EL (cell line): ENCODE measurements at places on chromosomes 11 and 22.

DNA sequence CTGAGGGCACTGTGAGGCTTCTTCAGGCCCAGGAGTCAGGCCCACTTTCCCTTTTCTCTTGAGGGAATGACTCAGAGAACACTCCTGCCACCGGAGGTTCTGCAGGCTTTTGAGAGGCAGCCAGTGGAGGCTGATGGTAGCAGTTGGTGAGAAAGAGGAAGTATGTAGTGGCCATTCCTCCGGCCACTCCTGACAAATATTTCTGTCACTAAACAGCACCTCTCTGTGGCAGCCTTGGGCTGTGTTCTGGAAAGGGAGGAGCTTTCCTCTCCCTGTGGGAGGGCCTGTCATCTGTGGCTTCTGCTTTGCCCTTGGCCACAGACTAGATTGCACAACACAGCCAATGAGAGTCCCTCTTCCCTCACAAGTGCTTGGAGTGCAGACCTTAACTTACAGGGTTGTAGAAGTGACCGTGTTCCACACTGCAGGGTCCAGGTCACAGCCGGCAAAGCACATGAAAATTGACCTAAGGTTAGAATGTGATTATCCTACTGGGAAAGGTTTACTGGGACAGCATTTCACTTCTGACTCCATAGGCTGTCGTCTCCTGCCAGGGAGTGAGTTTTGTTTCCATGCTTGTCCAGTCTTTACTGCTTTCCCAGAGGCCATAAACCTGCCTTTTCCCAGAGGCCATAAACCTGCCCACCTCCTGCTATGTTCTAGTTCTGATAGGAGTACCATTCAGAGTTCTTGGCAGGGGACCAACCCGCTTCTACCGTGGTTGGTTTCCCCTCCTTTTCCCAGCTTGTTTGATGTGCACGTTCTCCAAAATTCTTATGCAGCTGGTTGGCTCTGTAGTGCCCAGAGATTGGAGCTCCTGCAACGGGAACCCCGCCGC lies 33.3 kb downstream of the MARK2 start:
- DNase-seq, result peak; percentile 98

GRCh38 chr11:60633645-60634044 lies 65.8 kb upstream of the MS4A8 start:
- no peak for DNase-seq

DNA sequence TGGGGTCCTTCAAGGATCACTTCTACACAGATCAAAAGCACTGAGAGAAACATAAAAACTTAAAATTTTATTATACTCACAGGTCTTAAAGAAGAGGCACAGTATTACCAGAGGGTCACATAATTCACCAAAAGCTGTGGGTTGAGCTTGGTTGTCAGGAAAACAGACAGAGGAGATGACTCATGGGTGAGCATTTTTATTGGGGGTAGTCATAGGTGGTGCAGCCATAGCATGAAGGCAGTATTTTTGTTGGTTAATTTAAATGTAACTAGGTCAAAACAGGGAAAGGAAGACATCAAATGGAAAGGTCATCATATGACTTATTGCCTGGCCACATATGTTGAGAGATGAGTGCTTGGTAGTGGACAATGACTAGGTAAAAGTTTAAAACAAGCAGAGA lies 24.2 kb downstream of the OR5B17 start:
- peak; percentile 94 for DNase-seq

- DNase-seq, result no peak
Observed at GRCh38 chr11:113831314-113831713, 44.1 kb downstream of the USP28 start.

GRCh38 chr11:2097356-2097997 lies 41.7 kb downstream of the IGF2 start:
- DNase-seq, result peak; percentile 93

- no peak for DNase-seq
Observed at GRCh38 chr11:43914466-43914865, 28.0 kb upstream of the C11orf96 start.

- no peak for DNase-seq
Observed at GRCh38 chr11:57421805-57422204, 5.1 kb downstream of the SLC43A3 start.

DNA sequence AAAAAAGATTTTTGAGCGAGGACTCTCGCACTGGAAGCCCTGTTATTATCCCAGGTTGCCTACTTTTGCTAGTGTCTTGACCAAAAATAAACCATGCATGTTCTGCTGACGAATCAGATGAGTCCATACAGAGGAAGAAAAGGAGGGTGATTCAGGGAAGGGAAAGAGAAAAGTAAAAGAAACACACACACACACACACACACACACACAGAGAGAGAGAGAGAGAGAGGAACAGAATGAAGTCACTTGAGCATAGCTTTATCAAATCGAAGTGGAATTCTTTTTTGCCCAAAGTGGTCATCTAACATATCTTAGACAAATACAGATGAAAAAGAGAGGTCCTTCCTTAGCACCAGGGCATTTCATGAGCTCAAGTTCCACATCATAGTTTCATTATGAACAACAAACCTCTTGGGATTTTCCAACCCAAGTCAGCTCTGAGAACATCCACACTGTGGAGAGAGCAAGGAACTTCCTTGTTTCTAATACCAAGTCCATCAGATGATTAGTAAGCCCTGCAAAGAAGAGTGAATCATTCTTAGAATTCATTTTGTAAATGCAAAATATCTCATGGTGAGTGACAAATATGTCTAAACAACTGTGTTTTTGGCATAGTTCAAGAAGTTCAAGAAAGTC lies 7.7 kb upstream of the MMP12 start:
- peak; percentile 60 for DNase-seq

- DNase-seq, result no peak
Observed at GRCh38 chr11:78205691-78206090, 17.0 kb downstream of the USP35 start.

DNA sequence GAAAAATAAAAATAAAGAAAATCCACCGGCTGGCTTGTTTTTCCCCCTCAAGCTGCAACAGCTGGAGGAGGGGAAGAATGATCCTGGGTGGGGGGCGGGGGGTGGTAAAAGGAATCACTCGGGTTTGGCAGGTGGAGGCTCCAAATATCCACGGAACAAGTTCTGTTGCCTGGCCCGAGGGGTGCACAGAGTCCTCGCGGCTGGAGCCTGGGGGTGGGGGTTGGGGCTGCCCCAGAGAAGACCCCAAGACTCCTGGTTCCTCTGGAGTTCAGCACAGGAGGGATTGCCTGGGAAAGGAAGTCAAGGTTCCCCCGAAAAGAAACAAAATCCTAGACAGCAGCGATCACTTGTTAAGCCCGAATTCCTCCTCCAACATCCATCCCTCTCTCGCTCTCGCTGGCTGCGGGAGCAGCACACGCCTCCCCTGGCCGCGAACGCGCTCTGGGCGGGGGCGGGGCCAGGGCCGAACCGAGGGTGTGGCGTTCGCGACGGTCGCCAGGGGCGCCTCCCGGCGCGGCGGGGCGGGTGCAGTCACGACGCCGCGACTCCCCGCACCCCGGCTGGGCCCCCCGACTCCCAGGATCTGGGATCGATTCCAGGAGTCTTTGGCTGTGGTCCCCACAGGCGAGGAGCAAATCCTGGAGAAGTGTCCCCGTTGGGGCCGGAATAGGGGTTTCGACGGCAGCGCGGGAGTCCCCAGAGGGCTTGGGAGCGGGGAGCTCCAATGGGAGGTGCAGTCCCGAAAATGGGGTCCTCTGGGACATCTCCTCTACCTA lies at the start of gene KCNA4:
KCNA4 (minus strand) TSS at position 443 of the 776 bp plus-strand sequence. CDS start 4,352 bp downstream, outside the sequence.
- DNase-seq, result no peak

DNA sequence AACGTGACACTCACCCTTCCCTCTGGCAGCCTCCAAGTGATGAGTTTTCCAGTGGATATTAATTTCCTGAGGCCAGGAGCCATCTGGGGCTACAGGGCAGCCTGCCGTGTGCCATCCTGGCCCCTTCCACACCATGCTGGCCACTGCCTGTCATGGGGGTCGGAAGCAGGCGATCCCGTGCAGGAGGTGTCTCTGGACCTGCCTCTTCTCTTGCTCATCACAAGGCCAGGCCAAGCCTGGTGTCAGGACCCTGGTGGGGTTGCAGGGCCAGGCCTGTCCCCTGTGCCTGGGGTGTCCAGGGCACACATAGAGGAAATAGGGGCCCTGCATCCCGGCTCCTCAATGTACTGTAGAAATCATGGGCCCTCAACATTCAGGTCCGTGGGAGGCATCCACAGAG lies 3.6 kb downstream of the KRTAP5-3 start:
- DNase-seq, result no peak
